Dermis microvascular lymphatic vessel endothelial cell (primary cell): ENCODE measurements at places on chromosomes 16 and 17. TPM values are rescaled to one million over a fixed set of nuclear protein-coding genes. Genes with fewer than 3 reads are reported as not detected.

DNA sequence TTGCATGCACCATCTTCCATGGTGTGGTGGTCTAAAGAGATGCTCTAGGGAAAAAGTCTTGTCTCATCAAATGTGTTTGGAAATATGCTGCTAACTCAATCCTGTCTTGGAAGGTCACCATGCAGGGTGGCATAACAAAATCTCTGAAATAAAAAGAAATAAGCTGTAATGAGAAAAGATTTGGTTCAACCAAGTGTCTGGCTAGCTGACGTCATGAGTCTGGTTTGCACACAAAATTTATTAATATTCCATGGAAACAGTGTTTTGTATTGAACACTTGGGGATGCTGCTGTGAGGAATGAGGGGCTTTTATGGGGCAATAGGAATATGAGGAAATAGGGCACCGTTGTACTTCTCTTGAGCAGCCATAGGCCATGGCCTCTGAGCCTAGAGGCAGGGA is 575.7 kb upstream of the CDH5 start:
- no peak for DNase-seq

GRCh38 chr16:15741207-15741871 is 91.3 kb downstream of the NDE1 start:
- no peak for DNase-seq

GRCh38 chr16:9898555-9898954 is 283.7 kb downstream of the GRIN2A start:
- no peak for DNase-seq

- DNase-seq: no peak
Observed at GRCh38 chr17:45366691-45367090, 49.9 kb upstream of the MAP3K14 start.

DNA sequence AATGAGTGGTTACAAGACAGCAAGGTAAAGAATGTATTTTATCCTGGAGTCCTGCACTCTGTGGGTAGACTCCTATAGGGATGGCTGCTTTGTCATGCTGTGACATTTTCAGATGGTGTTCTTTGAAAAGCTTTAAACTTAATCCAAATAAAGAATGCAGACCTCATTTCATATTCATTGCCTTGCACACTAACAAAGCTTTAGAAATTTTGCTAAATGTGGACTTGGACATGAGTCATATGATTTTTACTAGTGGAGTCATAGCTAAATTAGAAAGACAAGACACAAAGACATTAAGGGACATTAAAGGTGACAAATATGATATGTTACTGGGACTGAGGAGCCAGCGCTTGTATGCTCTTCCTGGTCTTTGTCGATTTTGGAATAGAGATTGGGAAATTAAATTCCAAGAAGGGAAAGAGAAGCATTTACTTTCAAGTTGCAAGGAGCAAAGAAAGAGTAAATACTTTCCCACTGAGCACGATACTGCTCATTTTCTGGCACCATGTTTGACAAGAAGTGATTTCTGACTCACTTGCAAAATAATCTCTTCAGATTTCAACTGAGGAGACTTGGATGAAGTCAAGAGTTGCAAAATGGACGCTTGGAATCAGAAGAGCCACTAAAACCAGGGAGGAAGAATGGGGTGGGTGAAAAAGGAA is 152.9 kb upstream of the MYOCD start:
- no peak for DNase-seq

- DNase-seq: no peak
Observed at GRCh38 chr16:71353736-71354135, 4.8 kb upstream of the CALB2 start.

DNA sequence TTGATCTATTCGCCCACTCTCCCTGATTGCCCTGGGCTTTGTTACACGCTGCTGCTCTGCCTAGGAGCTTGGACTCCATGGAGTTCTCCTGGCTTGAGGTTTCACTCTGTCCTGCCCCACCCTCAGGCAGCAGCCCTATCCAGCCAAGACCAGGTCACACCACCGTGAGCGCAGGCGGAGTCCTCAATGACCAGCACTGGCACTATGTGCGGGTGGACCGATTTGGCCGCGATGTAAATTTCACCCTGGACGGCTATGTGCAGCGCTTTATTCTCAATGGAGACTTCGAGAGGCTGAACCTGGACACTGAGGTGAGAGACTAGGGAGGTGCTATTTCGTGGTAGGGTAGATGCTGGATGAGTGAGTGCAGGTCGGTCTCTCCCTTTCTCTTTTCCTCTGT is 3.5 kb downstream of the CNTNAP1 start:
- DNase-seq: no peak

DNA sequence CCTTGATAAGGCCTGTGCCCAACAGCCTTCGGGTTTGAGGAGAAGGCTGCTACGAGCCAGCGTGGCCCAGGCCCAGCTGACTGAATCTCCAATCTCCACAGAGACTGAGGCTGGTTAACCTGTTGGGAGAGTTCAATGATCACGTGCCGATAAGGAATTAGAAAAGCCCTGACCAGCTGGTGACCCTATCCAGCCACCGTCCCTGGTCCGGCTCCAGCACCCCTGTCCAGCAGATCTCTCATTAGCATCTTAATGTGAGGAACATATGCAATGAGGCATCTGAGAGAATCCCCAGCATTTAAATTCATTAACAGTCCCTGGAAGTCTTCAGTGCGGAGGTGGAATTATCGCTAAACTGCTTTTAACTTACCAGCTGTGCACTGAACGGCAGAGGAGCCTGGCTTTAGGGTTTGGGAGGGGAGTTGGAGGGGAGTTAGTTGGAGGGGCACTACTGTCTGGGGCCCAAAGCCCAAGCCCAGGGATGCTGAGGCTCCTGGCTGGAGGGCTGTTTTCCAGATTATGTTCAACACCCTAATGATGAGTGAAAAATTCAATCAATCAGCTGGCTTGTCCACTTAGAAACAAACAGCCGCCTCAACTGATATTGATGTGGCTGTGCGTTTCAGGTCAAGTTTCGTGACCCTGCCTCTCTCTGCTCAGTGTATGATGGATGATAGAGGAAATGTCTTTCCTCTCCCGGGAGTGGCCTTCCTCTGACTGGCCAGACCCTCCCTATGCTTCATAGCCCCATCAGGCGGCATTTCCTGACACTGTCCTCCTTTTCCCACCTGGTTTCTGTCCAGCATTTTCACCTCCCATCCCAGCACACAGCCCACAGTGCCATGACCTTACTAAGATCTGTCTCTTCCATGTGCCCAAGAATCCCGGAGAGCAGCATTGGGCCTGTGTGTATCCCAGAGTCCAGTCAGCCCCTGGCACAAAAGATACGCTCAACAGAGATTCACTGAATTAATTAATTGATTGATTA is 184.5 kb downstream of the CCT6B start:
- DNase-seq: no peak

- no peak for DNase-seq
Observed at GRCh38 chr17:8005967-8006730, 3.7 kb downstream of the GUCY2D start.

GRCh38 chr17:45646288-45646988 is 137.7 kb upstream of the CRHR1 start:
- DNase-seq: no peak

DNA sequence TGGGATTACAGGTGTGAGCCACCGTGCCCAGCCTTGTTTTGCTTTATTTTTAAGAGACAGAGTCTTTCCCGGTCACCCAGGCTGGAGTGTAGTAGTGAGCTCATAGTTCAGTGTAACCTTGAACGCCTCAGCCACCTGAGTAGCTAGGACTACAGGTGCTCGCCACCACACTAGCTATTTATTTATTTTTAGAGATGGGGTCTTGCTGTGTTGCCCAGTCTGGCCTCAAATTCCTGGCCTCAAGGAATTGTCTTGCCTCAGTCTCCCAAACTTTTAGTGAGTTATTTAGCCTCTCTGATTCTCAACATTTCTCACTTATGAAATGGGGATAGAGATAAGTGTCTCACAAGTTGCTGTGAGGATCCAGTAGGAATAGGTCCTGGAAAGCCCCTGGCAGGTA is 21.7 kb downstream of the FZD2 start:
- no peak for DNase-seq

GRCh38 chr17:21278450-21279197 is 5.9 kb upstream of the MAP2K3 start:
- peak; percentile 34 for DNase-seq

GRCh38 chr17:12575641-12576040 is 90.0 kb upstream of the MYOCD start:
- no peak for DNase-seq

GRCh38 chr16:48680881-48681280 is 70.9 kb upstream of the N4BP1 start:
- DNase-seq: no peak

DNA sequence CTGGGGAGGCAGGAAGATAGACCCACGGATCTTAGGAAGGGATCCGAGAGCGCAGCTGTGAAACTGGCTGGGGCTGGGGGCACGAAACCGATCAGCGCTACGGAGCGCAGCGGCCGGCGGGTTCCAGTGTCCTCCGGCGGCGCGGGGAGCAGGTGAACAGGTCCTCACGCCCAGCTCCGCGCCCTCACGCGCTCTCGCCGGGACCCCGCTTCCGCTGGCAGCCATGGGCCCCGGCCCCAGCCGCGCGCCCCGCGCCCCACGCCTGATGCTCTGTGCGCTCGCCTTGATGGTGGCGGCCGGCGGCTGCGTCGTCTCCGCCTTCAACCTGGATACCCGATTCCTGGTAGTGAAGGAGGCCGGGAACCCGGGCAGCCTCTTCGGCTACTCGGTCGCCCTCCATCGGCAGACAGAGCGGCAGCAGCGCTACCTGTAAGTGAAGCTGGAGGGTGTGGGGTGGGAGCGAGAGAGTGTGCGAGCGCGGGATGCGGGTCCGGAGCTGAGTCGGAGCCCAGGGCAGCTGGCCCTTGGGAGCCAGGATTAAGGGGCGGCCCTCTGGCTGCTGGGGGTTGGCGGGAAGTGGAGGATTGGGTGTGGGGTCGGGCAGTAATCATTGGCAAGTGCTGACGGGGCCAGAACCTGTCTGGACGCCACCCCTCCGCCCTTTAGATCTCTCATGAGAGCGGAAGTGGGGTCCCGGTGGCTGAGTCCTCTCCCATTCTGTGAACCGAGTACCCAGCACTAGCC is 479 bp downstream of the ITGA3 start:
- peak; percentile 77 for DNase-seq

DNA sequence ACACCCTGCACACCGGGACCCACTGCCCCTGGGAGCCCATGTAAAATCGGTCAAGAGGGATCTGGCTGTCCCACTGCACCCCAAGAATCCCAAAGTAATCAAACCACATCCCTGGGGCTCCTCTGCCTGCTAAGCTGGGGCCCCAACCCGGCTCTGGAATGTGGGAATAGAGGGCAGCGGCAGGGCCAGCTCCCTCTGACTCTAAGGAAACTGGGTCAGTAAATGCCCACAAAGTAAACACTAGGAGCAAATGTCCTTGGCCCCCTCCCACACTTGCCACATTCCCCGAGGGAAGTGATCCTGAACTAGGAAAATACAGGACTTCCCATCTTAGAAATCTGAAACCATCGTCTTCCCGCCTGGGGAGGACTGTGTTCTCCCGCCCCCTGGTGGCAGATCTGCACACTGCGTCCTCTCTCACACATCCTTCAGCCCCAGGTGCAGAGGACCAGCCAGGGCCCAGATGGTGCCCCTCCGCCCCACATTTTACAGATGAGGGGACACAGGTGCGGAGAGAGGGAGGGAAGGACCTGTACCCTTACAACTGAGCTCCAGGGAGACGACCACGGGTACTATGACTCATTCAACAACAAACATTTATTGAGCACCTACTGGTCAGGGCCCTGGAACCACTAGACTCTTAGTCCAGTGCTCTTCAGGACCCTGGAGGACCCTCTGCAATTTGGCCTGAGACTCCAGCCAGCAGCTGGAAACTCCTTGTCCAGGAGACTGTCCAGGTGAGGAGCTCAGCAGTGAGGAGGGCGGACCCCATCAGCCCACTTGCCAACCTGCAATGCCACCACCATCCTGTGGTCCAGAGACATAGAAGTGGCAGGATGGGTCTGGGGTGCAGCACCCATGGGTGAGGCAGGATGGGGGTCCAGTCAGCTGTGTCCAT is 10.1 kb downstream of the P3H4 start:
- peak; percentile 77 for DNase-seq

GRCh38 chr17:64441772-64442540 is 7.0 kb upstream of the MILR1 start:
- DNase-seq: peak; percentile 6

DNA sequence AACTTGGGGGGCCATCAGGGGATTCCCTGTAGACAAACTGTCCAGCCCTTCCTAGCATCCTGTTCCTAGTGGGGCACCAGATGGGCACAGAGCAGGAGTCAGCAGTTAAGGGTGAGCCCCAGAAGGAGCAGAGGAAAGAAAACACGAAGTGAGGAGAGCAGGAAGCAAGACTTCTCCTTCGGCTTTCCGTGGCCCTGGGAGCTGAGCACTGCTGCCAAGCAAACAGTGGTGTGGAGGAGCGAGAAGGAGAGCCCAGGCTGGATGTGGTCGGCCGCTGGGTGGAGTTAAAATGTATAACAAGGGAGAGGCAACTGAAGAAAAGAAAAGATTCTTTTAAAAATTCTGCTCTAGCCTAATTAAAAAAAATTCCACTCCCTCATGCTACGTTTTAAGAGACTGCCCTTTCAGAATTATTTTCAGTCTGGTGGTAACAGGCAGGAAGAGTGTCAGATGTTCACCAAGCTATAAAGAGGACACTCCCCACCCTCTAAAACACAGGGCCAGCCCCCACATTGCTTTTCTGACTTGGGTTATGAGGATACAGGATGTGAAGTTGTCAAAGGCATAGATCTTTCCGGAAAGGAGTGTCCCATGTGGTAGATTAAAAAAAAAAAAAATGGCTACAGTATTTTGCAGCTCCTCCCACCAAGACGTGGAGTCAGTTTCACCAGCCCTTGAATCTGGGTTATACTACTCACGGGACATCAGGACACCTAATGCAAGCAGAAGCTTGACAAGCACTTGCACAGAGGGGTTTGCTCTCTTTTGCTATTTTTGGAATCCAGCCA is 74.9 kb upstream of the ZFHX3 start:
- DNase-seq: no peak

GRCh38 chr17:66317629-66318028 is 15.2 kb downstream of the PRKCA start:
- no peak for DNase-seq

GRCh38 chr16:11957591-11958395 is 7.2 kb upstream of the TNFRSF17 start:
- no peak for DNase-seq

DNA sequence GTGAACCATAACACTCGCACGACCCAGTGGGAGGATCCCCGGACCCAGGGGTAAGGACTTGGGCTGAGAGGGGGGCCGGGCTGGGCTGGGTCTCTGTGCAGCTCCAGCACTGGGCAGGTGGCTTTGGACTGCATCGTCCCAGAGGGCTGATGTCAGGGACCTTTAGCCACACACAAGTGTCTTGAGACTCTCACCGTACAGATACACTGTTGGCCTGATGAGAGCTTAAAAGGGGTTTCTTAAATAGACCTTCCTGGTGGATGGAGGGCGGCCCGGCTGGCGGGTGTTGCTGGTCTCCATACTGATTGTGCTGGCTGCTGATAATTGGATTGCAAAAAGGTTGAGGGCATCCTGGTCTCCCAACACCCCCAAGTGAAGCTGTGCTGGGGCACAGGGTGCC is 21.7 kb upstream of the CLEC18A start:
- DNase-seq: no peak

KRTAP4-4 gene
- total RNA-seq: not detected in 2 replicates

IRX3 gene
- 0.26 and 0.63 TPM in 2 replicates for total RNA-seq

SHBG gene
- total RNA-seq: 0.13 TPM in 1 of 2 replicates, not detected in the other

CA7 gene
- total RNA-seq: not detected in 2 replicates

SP6 gene
- 1.8 and 2.3 TPM in 2 replicates for total RNA-seq

BEAN1 gene
- 0.39 and 0.51 TPM in 2 replicates for total RNA-seq

CPNE7 gene
- total RNA-seq: 0.25 and 2.4 TPM in 2 replicates

SLC16A13 gene
- total RNA-seq: 1.4 and 2.0 TPM in 2 replicates

CNTD1 gene
- total RNA-seq: not detected in 2 replicates

KRTAP4-1 gene
- total RNA-seq: not detected in 2 replicates
